CD4-positive, alpha-beta T cell treated with Interleukin-17A for 4 hours (primary cell): ENCODE measurements at places on chromosomes 13 and 19.
A peak's percentile ranks its signal among the peaks of the same experiment; 100 is the strongest.

DNA sequence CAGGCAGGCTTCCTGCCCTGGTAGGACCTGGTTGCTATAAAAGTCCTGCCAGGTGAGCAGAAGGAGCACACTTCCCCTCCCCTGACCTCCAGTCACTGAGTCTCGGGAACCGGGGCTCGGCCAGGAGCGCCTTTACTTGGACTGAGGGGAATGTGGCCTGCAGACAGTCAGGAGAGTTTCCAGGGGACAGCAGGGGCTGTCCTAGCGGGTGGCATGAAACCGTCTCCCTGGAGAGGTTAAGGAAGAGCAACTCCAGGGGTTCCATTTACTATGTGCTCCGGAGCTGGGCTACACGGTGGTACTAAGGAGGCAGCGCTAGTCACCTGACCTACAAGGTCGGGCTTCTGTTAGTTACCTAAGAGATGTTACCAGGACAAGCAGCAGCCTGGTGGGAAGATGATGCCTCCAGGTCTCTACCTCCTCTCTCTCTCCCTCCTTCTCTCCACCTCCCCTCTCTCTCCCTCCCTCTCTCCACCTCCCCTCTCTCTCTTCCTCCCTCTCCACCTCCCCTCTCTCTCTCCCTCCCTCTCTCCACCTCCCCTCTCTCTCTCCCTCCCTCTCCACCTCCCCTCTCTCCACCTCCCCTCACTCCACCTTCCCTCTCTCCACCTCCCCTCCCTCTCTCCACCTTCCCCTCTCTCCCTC lies 4.1 kb upstream of the CNOT3 start:
- no peak for DNase-seq

- no peak for DNase-seq
Measured at GRCh38 chr19:622666-623065, 10.7 kb downstream of the POLRMT start.

DNA sequence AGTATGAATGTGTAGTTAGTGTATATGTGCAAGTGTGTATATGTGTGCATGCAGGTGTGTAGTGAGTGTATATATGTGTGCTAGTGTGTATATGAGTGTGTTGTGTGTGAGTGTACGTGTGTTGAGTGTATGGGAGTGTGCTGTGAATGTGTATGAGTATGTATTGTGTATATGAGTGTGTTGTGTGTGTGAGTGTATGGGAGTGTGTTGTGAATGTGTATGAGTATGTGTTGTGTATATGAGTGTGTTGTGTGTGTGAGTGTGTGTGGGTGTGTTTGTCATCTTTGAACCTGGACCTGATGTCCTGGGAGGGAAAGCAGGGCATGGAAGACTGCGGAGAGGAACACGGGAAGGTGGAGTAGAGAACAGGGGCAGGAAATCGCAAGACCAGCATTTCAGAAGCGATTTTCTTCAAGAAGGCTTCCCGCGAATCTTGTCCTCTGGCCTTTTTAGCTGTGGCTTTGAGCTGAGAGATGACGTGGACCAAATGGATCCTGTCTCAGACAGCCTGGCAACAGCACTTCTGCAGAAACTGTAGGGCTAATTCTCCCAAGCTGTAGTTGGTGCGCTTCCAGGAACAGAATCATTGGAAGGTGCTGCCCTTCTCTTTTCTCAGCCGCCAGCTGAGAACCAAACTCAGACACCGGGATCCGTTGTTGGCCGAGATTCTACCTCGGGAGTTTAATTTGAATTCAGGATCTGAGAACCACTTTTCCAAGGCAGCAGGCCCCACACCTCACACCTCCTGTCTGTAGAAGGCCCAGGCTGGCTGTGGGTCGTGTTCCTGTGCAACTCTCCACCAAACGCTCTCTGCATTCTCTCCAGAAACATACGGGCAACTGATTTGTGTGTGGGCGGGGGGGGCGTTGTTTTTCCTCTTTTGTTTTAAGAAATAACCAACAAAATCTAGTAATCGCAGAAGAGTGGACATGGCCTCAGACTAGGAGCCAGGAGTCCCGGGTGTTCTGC lies 94.7 kb upstream of the RAP2A start:
- DNase-seq: no peak

DNA sequence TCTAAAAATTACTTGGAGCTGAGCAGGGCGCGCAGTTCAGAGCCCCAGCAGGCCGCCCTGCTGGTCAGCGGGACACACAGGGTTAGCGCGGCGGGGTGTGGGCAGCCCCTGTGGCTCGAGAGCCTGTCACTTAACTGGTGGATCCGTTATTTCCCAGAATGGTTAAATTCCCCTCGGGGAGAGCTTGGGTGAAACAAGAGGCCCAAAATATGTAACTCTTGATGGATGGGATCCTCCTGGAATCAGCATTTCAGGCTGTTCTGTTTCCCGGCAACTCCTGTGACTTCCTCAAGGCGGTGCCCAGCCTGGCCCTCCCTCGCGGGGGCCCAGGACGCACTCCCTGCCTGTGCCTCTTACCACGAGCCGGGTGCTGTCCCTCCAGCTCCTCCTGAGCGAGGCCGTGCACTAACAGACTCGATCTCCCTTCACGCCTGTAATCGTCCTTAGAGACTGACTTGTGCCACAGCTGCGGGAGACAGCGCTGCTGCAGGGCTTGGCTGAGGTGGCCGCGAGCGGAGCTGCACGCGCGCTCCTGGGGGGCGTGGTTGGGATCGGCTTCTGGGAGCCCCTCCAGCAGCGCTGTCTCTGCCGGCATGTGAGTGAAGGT lies 9.7 kb downstream of the PTBP1 start:
- DNase-seq: no peak

DNA sequence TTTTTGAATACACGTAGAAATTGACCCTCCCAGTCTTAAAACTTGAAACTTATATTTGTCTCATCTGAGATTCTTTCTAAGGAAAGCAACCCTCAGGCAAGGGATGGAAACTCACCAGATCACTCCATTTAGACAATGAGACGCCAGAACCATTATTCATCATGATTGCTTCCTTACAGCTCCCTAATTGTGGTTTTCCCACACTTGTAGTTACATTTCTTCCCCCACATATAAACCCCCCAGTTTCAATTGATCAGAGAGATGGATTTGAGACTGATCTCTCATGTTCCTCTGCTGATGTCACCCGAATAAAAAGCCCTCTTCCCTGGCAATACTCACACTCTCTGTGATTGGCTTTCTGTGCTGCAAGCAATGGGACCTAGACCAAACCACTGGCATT lies 197.9 kb upstream of the STARD13 start:
- no peak for DNase-seq

DNA sequence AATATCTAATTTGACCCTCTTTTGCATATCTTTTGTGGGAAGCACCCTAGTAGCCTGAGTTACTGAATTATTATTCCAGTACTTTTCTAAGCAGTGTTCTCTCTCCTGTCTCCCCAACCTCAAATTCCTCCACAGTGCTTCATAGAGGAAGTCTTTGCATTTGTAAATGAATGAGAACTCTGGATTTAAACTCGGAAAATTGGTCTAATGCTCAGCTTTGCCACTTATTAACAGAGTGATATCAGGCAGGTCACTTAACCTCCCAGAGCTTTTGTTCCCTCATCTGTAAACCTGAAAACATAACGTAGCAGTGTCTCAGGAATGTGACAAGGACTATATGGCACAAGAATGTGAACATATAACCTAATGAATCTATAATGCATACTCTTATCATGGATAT lies 26.2 kb downstream of the FREM2 start:
- DNase-seq: no peak

DNA sequence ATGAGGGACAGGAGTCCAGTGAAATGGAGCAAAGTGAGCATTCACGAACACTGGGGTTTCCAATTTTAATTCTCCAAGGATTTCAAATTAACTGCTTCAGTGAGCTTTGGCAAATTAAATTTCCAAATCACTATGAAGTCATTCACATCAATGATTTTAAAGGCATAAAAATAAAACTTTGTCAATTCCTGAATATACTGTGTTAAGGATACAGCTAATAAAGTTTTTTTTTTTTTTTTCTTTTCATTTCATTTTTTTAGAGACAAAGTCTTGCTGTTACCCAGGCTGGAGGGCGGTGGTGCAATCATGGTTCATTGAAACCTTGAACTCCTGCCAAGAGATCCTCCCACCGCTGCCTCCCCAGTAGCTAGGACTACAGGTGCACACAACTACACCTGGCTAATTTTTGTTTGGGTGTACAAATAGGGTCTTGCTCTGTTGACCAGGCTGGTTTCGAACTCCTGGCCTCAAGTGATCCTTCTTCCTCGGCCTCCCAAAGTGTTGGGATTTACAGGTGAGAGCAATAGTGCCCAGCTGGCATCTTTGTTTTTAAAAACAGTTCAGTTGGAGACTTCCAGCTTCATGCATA lies 21.9 kb downstream of the RBM26 start:
- DNase-seq: peak; percentile 12
